NCI-H187 treated with DMSO at 0.1 percent for 48 hours (cell line): ENCODE measurements at places on chromosomes 6 and 20.

DNA sequence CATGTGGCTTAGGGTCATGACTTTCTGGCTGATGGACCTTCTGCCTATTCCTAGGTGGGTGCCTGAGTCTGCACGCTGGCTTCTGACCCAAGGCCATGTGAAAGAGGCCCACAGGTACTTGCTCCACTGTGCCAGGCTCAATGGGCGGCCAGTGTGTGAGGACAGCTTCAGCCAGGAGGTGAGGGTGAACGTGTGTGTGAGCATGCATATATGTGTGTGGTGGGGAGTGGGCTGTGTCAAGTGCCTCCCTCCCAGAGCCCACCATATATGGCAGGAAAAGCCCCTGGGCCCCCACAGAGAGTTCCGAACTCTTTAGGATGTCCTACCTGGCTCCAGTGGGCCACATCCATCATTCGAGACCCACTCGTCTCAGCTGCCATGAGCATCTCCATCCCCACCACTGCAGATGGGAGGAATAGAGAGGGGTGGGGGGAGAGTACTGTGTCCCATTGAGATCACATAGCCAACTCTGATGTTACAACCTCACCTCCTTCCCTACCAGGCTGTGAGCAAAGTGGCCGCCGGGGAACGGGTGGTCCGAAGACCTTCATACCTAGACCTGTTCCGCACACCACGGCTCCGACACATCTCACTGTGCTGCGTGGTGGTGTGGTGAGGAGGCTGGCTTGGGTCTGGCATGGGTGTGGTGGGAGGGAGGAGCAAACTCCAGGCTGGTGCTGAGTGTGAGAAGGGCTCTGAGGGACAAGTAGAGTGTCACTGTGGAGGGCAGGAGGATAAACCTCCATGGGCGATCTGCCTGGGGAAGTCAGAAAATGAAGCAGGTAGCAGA, 3.2 kb downstream of the SLC22A7 start:
- no peak for DNase-seq

DNA sequence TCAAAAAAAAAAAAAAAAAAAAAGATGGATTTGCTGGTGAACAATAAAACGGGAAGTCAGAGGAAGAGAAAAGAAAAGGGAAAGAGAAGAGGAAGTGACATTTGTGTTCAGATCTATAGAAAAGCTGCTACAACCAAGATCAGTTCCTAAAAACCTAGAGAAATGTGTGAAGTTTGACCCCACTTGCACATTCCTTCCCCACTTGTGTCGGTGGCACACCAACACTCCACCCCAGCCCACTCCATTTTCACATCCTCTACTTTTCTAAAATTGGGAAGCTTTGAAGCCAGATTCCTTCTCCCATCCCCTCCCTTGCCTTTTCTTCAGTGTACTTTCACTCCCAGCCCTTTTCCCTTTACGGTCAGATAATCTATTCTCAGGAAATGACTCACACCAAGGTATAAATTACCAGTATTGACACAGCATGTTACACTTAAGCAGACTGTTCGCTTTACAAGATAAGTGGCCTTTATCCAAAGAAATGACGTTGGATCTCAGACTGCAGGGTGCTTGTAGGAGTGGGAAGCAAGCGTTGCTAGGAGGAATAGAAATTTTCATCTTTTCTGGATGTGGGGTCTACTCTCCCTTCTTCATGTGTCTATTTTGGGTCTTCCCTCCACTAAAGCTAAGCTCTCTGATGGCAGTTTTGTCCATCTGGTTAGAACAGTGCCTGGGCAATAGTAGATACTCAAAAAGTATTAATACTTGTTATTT, 92.5 kb upstream of the ADGRF1 start:
- DNase-seq = no peak

DNA sequence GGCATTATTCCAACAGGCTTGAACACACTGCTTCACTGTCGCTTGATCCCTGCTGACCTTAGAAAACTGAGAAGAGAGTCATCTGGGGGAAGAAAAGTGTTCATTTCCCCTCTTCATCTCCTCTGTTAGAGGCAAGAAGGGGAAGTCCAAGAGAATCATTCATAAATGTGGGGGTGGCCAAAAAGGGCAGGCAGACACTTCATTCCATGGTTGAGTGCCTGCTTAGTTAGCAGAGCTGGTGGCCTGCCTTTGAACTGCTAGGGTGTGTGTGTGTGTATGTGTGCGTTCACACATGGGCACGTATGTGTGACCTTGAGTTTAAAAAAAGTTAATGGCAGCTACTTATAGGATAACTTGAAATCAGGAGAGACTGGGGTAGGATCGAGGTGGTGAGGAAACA, 39.4 kb upstream of the RFPL4B start:
- DNase-seq = no peak

- no peak for DNase-seq
Measured at GRCh38 chr6:144122861-144123260, 27.5 kb upstream of the STX11 start.

GRCh38 chr6:47700053-47700452, 1.7 kb downstream of the ADGRF4 start:
- no peak for DNase-seq

GRCh38 chr20:34647737-34648136, 29.2 kb downstream of the PIGU start:
- DNase-seq = no peak

GRCh38 chr6:51951924-51952323, 135.5 kb downstream of the PKHD1 start:
- no peak for DNase-seq

GRCh38 chr20:9495701-9496100, 18.7 kb upstream of the LAMP5 start:
- no peak for DNase-seq

DNA sequence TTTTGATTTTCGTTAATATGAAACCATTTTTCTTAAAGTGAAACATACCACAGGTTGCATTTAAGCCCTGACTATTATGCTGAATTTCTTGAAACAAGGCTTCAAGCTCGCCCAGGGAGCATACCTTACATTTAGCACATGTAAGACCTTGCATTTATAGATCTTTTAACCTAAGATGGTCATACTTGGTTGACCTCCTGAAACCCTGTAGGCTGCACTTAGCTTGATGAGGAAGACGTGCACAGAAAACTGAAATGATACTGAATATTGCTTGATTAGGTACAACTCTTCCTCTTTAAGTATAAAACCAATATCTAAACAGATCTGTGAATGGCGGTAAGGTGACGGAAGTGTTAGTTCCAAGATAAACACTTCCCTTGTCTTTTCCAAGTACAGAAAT, 82.2 kb downstream of the CTNNBL1 start:
- no peak for DNase-seq

GRCh38 chr20:2313316-2313715, 17.5 kb downstream of the TGM3 start:
- no peak for DNase-seq

- DNase-seq = no peak
Measured at GRCh38 chr6:137767911-137768690, 99.0 kb upstream of the TNFAIP3 start.

DNA sequence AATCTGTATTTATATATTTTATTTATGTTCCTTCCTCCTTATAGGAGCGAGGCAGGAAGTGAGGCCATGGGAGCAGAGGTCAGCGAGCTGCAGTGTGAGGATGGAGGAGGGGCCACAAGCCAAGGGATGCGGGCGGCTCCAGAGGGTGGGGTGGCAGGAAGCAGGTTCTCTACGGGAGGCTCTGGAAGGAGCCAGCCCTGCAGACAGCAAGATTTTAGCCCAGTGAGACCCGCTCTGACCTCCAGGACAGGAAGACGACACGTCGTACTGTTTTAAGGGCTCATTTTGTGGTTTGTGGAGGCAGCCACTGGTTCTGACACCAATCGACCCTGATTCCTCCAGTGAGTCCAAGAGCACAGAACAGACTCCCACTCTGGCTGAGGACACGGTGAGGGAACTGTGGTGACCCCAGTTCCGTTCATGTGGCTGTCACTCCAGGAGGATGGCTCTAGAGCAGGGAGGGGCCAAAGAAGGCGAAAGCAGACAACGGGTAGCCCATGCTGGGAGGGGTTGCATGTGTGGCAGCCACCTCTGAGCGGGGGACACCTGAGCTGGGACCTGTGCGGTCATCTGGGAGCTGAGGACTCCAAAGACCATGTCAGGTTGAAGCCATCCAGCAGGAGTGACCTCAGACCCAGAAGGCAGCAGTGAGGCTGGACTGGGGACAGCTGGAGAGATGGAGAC, 100.1 kb upstream of the BHLHE23 start:
- DNase-seq = no peak

GRCh38 chr6:150713487-150713886, 113.8 kb downstream of the PLEKHG1 start:
- DNase-seq = no peak

DNA sequence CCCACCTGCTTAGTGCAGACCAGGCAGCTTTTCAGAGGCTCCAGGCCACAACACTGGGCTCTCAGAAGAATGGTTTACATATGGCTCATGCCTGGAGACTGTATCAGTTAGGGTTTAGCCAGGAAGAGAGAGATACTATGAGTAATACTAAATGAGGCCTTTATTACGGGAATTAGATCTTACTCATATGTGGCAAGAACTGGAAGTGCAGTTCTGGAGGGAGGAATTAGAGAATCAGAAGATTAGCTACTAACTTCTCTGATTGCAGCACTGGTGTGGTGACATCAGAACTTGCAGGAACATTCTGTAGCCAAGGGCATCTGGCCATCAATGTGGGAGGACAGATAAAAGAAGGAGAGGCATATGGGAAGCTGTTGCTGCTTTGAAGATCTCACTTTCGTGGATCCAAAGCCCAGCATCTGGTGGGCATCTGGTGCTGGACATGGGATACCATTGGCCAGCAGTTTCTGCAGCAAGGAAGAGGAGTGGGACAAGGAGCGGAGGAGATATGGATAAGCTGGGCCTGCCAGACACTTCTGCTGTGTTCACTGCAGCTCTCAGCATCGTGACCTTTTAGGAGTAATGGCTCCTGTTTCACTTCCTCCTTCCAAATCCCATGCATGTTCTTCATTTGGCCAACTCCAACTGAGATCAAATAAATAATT, 248.5 kb downstream of the BTBD3 start:
- no peak for DNase-seq

GRCh38 chr6:45275358-45275757, 52.8 kb upstream of the RUNX2 start:
- no peak for DNase-seq

- DNase-seq = no peak
Measured at GRCh38 chr20:59993736-59994430, 35.7 kb downstream of the CDH26 start.

- no peak for DNase-seq
Measured at GRCh38 chr20:50403565-50404418, 106.4 kb upstream of the PTPN1 start.

DNA sequence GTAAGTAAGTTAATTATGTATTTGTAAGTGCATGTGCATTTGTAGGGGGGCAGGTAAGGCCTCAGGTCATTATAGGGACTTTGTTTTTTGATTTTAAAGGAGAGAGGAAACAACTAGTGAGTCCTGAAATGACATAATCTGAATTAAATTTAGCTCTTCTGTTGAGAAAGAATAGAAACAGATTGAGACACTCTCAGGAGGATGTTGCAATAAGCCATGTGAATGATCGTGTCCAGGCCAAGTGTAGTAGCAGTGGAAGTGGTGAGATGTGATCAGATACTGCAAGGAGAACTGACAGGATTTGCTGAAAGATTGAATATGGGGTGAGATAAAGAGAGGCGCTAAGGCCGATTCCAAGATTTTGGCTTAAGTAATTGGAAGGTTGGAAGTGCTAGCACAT, 2.6 kb upstream of the CENPW start:
- DNase-seq = no peak

DNA sequence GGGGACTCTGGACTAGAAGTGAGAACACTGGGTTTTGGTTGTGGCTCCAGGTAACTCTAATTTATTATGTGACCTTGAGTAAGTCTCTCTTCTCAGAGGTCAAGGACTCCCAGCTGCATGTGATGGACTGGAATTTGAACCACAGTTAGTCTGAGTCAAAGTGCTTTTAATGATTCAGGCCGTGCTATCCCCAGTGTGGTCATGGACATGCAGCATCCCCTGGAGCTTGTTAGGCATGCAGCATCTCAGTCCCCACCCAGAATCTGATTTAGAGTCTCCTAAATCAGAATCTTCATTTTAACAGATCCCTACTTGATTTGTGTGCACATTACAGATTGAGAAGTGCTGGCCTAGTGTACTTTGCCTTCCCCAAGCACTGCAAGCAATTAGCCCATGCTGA, 74.2 kb downstream of the TOX2 start:
- DNase-seq = no peak

DNA sequence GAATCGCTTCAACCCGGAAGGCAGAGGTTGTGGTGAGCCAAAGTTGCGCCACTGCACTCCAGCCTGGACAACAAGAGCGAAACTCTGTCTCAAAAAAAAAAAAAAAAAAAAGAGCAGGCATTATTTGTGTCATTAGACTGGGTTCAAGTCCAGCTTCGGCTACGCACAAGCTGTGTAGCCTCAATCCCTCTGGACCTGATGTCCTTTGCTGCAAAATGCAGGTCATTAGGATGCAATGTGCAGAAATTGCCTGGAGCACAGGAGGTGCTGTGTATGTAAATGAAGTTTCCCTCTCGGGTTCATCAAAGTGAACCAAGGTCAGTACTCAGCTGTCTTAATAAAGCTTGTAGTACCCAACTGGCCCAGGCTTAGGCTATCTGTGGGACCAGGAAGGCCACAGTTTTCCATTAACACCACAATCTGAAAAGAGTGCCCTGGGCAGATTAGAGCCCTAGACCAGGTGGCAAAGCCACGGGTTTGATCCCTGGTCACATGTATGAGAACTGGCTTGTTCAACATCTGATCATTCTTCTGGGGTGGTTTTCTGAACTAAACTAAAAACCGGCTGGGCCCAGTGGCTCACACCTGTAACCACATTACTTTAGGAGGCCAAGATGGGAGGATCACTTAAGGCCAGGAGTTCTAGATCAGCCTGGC, 155.3 kb downstream of the ZMYND8 start:
- DNase-seq = no peak

- no peak for DNase-seq
Measured at GRCh38 chr6:118755941-118756646, 104.7 kb upstream of the CEP85L start.

DNA sequence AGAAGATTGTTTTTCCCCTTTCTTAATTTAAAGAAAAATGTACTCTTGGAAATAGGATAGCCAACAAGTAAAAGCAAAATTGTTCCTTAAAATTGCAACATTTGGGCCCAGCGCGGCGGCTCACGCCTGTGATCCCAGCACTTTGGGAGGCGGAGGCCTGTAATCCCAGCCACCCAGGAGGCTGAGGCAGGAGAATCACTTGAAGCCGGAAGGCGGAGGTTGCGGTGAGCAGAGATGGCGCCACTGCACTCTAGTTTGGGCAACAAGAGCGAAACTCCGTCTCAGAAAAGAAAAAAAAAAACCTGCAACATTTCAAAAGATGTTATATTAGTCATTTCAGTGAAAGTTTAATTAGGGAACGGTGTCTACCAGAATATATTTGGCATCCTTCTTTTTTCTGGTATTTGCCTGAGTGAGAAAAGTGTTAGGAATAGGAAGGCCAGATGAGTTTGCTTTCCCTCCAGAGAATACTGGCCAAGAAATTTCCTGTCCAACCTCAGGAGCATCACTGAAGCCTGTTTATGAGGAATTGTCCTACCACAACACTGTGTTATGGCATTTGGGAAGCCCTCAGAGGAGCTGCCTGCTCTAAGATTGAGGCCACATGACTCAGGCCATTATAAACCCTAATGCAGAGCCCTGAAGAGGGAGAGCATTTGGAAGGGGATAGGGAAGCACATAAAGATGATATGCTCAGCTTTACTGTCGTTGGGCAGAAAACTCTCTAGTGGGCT, 1.2 kb upstream of the GJA1 start:
- DNase-seq = no peak
